ENCODE measurements at places on chromosomes 13 and 19. TPM values are rescaled to one million over a fixed set of nuclear protein-coding genes. Genes with fewer than 3 reads are reported as not detected.

The NCCRP1 gene
- 2.8 TPM for total RNA-seq

The FREM2 gene
- 22.2 TPM for total RNA-seq

The PLIN3 gene
- total RNA-seq: 68.1 TPM

The TTC9B gene
- not detected for total RNA-seq

The PSG6 gene
- total RNA-seq: not detected

DNA sequence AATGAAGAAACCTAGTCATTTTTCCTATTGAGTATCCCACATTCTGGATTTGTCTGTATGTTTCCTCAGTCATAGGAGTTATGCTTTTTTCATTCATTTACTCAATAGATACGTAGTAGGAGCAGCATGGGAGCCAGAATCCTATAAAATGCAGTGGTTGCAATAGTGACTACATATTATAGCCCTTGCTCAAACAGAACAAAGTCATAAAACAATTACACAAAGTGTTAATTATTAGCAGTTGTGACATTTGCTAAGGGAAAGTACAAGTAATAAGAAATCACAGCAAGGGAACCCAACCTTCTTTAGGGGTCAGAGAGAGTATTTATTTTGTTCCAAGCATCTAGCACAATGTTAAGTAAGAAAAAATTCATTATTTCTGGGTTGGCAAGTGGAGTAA lies 27.7 kb upstream of the POU4F1 start:
- H3K36me3 ChIP-seq: peaks cover 60% of the 10 kb centered on the region
- no peak overlapping the region for H3K4me3 ChIP-seq
- DNase-seq: no peak
- no peak overlapping the region for H3K27ac ChIP-seq
- H3K27me3 ChIP-seq: no peaks in the 10 kb centered on the region

DNA sequence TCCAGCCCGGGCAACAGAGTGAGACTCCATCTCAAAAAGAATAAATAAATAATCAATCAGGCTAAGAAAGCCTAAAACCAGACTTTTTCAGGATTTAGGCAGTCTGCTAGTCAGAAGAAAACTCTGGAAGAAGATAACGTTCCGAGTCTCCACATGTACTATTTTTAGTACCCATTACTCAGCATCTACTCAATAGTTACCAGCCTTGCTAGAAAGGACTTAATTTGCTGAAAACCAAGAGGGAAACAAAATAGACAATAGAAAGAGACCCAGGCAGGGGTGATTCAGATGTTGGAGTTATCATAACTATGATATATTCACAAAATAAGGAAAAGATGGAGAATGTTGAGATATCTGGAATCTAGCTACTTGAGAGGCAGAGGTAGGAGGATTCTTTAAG lies 3.6 kb upstream of the LIN7B start:
- H3K27ac ChIP-seq: no peak overlapping the region
- no peak overlapping the region for H3K4me3 ChIP-seq
- DNase-seq: no peak
- peaks cover 11% of the 10 kb centered on the region for H3K36me3 ChIP-seq
- no peaks in the 10 kb centered on the region for H3K27me3 ChIP-seq

GRCh38 chr13:111664696-111665095 lies 344.3 kb downstream of the TEX29 start:
- no peak overlapping the region for H3K27ac ChIP-seq
- no peaks in the 10 kb centered on the region for H3K4me1 ChIP-seq
- H3K4me3 ChIP-seq: no peak overlapping the region
- 0 out of 2 replicates have a peak, but pooled peaks cover under 1% of the 10 kb centered on the region for H3K27me3 ChIP-seq
- H3K36me3 ChIP-seq: no peaks in the 10 kb centered on the region

GRCh38 chr19:51365211-51365964 lies 800 bp downstream of the ETFB start:
- no peak for DNase-seq
- H3K27me3 ChIP-seq: no peaks in the 10 kb centered on the region
- H3K27ac ChIP-seq: no peak overlapping the region
- H3K36me3 ChIP-seq: no peaks in the 10 kb centered on the region
- H3K4me1 ChIP-seq: peaks cover 18% of the 10 kb centered on the region

- no peaks in the 10 kb centered on the region for H3K4me1 ChIP-seq
- peaks cover 6% of the 10 kb centered on the region for H3K27me3 ChIP-seq
- H3K36me3 ChIP-seq: no peaks in the 10 kb centered on the region
- no peak overlapping the region for H3K4me3 ChIP-seq
- DNase-seq: no peak
These were observed 37.5 kb upstream of the POU2F2 start for GRCh38 chr19:42169486-42170413.

DNA sequence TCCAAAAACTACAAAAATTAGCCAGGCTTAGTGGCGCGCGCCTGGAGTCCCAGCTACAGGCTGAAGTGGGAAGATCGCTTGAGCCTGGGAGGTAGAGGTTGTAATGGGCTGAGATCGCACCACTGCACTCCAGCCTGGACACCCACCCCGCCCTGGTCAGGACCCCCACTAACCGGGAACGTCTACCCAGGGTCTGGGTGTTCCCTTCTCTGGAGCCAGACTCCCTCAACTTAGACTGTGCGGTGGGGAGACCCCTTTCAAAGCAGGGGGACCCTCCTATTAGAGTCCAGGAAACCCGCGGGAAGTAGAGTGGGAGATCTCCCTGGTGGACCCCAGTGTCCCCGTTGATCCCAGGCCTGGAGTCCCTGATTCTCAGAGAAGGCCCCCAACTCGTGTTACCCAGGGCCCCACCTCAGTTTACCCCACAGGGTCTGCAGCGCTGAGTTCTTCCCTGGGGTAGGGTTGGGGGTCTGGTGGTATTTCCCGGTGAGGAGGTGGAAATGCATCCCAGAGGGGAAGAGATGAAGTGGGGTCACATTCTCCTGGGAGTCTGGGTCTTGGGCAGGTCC lies 6.1 kb upstream of the ARRDC2 start:
- H3K27ac ChIP-seq: no peak overlapping the region
- H3K4me1 ChIP-seq: no peaks in the 10 kb centered on the region
- H3K27me3 ChIP-seq: peaks cover 3% of the 10 kb centered on the region
- peak overlapping the region; percentile 70 for H3K4me3 ChIP-seq
- no peaks in the 10 kb centered on the region for H3K36me3 ChIP-seq

DNA sequence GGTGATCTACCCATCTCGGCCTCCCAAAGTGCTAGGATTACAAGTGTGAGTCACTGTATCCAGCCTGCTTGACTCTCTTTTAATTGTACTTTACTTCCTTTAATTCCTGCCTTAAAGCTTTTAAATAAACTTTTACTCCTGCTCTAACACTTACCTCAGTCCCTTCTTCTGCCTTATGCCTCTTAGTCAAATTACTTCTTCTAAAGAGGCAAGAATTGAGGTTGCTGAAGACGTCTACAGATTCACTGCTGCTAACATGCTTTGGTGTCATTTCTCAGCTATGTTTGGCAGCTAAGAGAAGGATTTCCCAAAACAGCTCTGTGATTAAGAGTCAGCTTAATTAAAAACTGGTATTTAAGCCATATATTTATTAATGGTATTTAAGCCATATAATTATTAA lies 32.9 kb upstream of the CD177 start:
- no peak overlapping the region for H3K27ac ChIP-seq
- no peaks in the 10 kb centered on the region for H3K27me3 ChIP-seq
- peaks cover 3% of the 10 kb centered on the region for H3K4me1 ChIP-seq
- H3K36me3 ChIP-seq: no peaks in the 10 kb centered on the region
- H3K4me3 ChIP-seq: no peak overlapping the region
- DNase-seq: no peak

DNA sequence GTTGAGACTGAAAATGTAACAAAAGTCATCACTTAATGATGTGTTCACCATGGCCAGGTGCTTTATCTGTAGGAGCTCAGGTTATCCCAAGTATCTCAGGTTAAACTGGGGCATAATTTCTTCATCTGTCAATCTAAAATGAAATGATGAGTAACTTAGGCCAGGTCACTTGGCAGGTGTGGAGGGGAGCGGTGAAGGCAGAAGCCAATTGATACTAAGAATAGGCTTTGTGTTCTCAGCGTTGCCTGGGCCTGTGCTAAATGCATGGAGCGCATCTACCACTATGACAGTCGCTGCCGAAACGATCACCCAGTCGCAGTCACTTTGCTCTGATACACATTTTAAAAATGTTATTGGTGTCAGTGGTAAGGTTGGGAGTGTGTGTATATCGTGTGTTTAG lies 91.6 kb downstream of the FGF9 start:
- H3K27me3 ChIP-seq: no peaks in the 10 kb centered on the region
- no peak overlapping the region for H3K27ac ChIP-seq
- H3K4me1 ChIP-seq: peaks cover 3% of the 10 kb centered on the region

- no peak overlapping the region for H3K4me3 ChIP-seq
- no peak overlapping the region for H3K27ac ChIP-seq
- peaks cover 13% of the 10 kb centered on the region for H3K4me1 ChIP-seq
- H3K36me3 ChIP-seq: no peaks in the 10 kb centered on the region
These were observed 3.5 kb downstream of the LILRB5 start for GRCh38 chr19:54253331-54254194.

DNA sequence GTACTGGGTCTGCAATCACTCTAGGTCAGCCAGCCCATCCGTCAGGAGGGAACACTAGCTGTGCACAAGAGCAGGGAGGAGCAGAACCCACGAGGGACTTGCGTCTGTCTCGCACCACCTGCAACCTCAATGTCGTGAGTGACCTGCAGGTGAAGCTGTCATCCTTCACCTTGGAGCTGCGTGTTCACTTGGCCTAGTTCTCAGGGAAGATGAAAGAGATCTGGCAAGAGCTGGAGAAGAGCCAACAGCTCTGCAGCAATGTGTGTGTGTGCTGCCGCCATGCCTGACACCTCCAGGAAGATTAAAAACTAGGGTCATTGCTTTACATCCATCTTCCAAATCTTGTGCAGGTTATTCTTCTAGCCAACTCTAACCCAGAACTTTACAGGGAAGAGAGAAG lies 117.6 kb upstream of the MRI1 start:
- H3K27me3 ChIP-seq: no peaks in the 10 kb centered on the region
- H3K4me3 ChIP-seq: no peak overlapping the region
- H3K36me3 ChIP-seq: no peaks in the 10 kb centered on the region
- H3K27ac ChIP-seq: no peak overlapping the region
- no peak for DNase-seq

DNA sequence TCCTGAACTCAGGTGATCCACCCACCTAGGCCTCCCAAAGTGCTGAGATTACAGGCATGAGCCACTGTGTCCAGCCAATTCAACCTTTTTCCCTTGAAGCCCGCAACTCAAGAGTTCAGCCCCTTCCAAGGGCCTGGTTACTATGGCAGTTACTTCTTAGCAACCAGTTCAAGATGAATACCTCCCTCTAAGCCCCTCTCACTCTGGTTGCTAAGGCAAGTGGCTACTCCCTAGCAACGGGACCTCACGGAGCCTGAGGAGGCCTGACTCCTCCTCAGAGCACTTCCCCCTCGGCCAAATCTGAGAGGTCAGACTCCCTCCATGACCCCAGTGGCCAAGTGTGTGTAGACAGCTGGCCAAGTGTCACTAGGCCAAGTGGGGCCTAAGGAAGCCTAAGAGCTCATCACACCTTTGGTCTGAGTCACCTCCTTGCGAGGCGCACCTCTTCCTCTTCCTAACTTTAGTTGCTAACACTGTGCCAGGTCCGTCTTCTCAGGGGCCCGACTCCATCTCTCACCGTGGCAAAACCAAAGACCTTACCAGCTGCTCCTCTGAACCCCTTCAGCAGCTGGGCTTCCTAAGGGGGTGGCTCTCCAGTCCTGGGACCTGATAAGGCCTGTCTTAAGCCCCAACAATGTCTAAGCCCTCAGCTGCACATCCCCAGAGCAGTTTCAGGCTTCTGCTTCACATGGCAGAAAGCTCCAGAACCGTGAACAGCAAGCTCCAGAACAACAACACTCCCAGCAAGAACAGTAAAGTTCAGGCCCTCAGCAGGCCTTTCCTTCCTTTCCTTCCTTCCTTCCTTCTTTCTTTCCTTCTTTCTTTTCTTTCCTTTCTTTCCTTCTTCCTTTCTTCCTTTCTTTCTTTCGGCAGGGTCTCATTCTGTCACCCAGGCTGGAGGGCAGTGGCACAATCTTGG lies 9.6 kb downstream of the CD37 start:
- H3K27me3 ChIP-seq: no peaks in the 10 kb centered on the region
- H3K36me3 ChIP-seq: peaks cover 86% of the 10 kb centered on the region
- no peak overlapping the region for H3K4me3 ChIP-seq
- DNase-seq: no peak

DNA sequence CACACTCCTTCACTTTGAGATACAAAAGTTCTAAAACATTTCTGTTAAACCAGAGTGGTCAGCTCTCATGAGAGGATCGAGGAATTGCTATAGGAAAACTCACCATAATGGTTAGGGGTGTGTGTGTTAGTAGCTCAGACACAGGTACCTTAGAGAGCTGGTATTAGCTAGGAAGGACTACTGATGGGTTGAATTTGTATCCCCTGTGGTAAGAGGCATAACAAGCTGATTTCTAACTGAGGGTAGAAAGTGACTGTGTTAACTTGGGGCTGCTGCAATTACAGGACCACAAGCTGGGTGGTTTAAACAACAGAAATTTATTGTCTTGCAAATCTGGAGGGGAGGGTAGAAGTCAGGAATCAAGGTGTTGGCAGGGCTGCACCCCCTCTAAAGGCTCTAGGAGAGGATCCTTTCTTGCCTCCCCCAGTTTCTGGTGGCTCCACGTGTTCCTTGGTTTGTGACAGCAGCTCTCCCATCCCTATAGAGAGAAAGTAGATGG lies 17.4 kb downstream of the LEUTX start:
- no peaks in the 10 kb centered on the region for H3K27me3 ChIP-seq
- no peaks in the 10 kb centered on the region for H3K36me3 ChIP-seq
- no peak overlapping the region for H3K27ac ChIP-seq

DNA sequence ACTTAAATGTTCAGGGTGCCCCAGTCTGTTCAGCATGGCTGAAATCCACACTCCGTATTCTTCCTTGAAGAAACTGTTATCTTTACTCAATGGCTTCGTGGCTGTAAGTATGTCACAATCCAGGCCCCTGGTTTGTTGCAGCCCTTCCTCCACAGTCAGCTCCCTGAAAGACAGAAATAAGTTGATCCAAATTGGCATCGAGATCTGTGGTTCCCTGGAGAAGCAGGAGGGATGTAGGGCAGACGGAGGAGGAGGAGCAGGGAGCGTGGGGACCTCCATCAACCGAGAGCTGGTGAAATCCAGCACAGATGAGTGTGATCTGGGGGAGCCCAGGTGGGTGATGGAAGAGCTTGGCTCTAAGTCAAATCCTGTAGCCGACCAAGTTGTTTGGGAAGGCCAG lies 304 bp downstream of the TSPAN16 start:
- peaks cover 2% of the 10 kb centered on the region for H3K4me1 ChIP-seq
- no peak for DNase-seq
- H3K4me3 ChIP-seq: no peak overlapping the region

DNA sequence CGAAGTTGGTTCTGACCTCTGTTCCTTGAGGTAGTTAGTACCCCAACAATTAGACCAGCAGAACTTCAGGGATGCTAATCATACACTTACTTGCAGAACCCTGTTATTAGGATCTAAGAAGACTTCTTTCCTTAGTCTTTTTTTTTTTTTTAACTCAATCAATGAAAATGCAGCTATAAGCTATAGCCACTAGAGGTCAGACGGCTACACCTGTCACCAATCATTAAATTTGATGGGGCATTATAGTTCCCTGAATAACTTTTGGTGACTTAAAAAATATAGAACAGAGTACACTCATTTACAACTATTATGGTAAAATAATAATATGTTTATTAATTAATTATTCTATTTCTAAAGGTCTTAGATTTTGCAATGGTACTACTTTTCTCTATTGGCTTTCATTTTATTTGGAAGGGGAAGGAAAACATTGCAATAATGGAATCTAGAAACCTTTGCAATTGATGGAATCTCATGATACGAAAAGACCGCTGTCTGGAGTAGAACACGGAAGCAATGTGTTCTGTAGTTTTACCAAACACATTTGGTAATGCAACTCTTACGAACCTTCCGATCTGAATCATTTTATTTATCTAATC lies 483.2 kb downstream of the DIAPH3 start:
- peaks cover 7% of the 10 kb centered on the region for H3K4me1 ChIP-seq
- H3K27me3 ChIP-seq: peaks cover 1% of the 10 kb centered on the region
- H3K36me3 ChIP-seq: no peaks in the 10 kb centered on the region
- DNase-seq: no peak

GRCh38 chr13:77701305-77701704 lies 3.8 kb downstream of the SLAIN1 start:
- H3K36me3 ChIP-seq: no peaks in the 10 kb centered on the region
- no peaks in the 10 kb centered on the region for H3K4me1 ChIP-seq
- no peak for DNase-seq
- no peaks in the 10 kb centered on the region for H3K27me3 ChIP-seq
- no peak overlapping the region for H3K4me3 ChIP-seq
